ENCODE measurements at places on chromosomes 12 and 14.

DNA sequence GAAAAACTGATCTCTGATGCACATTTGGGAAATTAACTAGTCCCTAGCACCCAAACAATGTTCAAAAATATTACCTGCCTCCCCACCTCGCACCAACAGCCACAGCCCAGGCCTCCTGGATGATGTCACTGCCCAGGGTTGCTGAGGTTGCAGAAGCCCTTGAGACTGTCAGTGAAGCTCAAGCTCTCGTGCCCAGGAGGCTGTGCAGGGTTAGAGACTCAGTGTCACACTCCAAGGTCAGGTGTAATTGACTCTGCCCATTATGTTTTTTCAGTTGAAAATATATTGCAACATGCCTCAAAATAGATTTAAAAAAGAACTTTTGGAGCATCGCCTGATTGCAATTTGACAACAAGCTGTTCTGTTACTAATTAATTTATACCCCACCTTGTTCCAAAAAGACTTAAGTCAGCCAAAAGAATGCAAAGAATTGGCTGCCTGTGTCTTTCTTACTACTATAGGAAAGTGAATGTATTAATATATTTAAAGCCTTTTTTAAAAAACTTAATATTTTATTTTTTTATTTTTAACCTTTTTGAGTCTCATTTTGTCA, 72.3 kb downstream of the CMAS start:
- no peak for DNase-seq

DNA sequence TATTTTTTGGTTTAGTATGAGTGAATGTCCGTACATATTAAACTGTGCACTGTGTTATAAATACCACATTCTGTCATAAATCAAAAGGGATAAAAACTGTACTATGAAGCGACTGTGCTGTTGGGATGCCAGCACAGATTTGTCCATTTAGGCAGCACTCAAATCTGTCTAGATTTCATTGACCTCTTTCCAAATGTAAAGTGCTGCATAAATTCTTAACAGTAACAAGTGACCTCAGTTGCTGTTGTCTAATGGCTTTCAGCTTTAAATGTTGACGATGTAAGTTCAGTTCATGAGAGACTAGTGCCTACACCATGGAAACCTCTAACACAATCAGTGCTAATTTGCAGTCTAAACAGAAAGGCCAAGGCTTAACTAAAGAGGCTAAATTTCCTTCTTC, 531.4 kb upstream of the LMO3 start:
- DNase-seq, result no peak

DNA sequence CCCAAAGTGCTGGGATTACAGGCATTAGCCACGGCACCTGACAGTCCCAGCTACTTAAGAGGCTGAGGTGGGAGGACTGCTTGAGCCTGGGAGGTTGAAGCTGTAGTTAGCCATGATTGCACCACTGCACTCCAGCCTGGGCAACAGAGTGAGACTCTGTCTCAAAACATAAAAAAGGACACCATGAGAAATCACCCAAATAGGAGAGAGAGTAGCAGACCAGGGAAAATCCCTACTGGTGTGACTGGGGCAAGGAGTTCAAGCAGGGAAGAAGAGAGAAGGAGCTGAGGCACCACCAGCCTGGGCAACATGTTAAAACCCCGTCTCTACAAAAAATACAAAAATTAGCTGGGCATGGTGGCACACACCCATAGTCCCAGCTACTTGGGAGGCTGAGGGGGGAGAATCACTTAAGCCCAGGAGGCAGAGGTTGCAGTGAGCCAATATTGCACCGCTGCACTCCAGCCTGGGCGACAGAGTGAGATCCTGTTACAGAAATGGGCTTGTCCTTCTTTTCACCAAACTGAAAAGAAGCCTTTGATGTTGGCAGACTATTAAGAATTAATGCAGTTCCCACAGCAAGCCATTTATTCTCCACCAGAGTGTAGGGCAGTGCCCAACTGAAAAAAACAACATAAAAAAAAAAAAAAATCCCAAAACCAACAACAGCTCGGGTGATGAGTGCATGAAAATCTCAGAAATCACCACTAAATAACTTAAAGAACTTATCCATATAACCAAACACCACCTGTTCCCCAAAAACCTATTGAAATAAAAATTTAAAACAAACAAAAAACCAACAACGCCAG, 4.5 kb upstream of the SRSF9 start:
- DNase-seq, result no peak

- DNase-seq, result no peak
Observed at GRCh38 chr12:108620236-108620879, 13.3 kb downstream of the SELPLG start.

DNA sequence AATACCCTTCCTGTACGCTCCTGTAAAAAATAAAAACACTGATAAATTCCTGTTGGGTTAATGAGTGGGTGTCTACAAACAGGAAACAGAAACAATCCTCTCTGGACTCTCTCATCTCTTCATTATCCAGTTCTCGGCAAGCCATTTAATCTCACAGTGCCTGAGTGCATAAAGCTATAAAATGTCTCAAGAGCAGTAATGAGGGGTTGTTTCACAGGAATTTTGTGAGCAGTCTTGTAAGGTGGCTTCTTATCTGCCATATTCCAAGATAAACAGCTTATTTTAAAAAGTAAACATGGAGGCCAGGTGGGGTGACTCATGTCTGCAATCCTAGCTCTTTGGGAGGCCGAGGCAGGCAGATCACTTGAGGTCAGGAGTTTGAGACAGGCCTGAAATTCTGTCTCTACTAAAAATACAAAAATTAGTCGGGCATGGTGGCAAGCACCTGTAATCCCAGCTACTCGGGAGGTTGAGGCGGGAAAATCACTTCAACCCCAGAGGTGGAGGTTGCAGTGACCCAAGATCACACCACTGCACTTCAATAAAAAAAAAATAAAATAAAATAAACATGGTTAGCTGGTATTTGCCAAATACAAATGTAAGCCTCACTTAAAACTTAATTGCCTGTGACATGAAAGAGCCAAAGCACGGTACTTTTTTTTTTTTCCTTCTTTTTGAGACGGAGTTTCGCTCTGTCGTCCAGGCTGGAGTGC, 54.0 kb downstream of the CLIP1 start:
- no peak for DNase-seq

- no peak for DNase-seq
Observed at GRCh38 chr14:80005561-80005960, 205.7 kb downstream of the DIO2 start.

DNA sequence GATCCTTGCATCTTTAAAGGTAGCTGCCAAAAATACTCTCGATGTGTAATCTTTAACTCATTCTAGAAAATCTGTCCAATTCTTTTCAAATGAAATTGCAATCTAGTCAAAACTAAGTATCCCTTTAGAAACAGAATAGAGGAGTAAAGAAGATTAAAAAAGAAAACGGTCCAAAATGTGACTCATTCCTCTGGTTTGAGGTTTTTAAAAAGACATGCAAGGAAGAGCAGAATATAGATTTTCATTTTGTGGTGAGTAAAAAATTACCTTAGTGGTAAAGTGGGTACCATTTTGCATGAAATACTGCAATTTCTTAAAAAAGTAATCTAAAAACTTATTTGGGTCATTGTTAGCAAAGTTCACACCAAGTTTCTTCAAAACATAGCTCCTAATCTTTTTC, 108.4 kb downstream of the BRMS1L start:
- DNase-seq, result no peak

DNA sequence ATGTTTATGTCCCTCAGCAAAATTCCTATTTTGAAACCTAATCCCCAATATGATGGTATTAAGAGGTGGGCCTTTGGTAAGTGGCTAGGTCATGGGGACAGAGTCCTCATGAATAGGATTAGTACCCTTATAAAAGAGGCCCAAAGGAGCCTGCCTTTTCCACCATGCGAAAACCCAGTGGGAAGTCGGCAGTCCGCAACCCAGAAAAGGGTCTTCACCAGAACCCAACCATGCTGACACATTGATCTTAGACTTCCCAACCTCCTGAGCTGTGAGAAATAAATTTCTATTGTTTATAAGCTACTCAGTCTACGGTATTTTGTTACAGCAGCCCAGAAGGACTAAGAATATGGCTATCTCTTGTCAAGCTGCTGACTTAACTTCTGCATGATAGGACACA, 66.5 kb downstream of the COCH start:
- DNase-seq, result no peak

DNA sequence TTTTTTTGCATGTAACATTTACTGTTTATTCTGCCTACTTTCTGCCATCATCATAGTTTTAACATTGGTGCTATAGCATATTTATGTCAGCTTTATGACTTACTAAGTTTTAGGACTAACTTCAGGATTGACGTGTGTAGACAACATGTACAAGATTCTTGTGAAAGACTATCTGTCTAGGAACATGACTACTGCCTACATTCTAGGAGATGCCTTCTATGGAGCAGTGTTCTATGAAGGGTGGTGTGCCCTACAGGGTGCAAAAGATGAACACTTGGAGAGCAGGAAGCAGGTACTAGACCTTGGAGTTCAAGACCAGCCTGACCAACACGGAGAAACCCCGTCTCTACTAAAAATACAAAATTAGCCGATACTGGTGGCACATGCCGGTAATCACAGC, 118.6 kb downstream of the FGD4 start:
- no peak for DNase-seq

DNA sequence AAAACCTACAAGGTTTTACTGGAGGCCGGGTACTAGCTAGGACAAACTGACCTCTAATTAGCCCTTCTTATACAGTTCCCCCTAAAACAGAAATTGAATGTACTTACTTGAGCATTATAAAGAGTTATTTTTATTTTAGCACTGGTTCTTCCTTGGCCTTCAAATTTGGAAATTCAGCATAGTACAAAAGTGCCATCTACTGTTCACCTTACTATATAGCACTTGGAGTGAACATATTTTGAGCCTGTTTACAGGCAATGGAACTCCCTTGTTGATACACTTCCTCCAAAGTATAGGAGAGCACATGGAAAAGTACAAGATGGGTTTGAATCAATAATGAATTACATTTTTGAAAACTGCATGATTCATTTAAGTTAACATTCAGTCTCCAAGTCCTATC, 3.9 kb upstream of the POC1B start:
- DNase-seq, result no peak

DNA sequence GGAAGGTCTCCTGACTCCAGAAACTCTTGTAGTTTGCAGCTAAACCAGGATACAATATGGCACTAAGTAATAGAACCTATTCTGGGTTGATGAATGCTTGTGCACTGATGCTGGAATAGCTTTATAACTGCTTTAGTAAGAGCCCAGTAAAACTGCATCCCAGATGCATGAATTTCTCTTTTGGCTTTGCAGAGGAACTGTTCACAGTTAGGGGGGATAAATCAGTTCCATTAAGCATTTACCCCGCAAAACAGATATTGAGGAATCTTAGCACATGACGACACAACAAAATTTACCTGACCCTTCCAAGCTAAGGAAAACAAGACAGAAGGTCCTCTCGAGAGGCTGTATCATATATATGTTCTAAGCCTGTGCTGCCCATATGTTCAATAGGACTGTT, 457.4 kb downstream of the FOXG1 start:
- DNase-seq, result no peak

DNA sequence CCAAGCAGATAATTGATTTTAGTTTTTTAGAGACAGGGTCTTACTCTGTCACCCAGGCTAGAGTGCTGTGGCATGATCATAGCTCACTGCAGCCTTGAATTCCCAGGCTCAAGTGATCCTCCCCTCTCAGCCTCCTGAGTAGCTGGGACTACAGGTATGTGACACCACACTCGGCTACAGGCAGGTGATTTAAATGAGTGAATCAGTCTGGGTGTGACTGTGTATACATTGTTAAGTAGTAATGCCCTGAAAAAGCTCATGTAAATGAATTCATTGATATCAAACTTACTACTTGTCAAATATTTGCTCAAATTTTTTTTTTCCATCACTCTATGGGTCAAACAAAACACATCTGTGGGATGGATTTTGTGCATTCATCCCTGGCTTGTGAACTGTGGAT, 6.3 kb upstream of the USP44 start:
- DNase-seq, result no peak

GRCh38 chr14:77324816-77325745, 4.2 kb downstream of the GSTZ1 start:
- no peak for DNase-seq

GRCh38 chr12:87870493-87871460, 158.4 kb downstream of the C12orf50 start:
- no peak for DNase-seq

DNA sequence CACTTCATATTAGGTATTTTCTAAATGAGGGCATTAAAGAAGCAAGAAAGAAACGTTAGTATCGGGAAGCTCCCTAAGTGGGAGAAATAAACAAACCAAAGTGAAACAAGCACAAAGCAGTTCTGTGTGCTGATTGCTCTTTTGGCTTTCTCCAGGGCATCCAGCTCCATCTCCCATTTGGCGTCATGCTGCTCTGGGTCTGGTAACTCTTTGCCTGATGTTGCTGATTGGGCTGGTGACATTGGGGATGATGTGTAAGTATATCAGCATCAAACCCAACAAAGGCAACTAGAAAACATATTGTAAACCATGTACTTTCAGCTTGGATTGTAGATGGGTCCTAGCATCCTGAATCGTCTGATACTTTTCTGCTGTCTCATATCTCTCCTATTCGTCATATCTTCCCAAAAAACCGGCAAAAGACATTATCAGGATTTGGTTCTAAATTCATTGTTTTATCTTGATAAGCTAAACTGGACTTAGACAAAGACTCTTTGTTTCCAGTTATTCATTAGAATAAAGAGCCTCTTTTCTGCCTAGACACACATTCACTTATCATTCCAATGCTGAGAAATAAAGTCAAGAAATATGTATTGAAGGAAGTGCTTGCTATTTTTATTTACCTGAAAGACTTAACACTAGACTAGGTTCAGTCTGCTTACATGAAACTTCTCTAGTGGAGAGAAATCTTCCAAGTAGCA, 2.4 kb downstream of the CLEC12B start:
- no peak for DNase-seq

DNA sequence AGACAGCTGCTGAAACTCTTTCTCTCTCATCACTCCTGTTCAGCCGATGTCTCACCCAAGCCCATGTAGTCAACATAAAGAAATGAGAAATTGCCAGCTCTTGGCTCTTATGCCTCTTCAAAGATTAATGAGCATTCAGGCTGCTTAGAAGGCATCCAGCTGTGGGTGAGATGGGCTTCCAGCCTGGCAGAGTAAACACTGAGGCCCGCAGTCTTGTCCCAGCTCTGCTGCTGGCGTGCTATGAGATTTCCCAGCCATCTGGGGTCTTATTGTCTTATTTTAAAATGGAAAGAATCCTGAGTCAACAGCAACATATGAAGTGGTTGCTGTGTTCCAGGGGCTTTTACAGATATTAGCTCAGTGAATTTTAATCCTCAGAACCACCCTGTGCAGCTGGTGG, 12.6 kb downstream of the RXYLT1 start:
- DNase-seq, result no peak

DNA sequence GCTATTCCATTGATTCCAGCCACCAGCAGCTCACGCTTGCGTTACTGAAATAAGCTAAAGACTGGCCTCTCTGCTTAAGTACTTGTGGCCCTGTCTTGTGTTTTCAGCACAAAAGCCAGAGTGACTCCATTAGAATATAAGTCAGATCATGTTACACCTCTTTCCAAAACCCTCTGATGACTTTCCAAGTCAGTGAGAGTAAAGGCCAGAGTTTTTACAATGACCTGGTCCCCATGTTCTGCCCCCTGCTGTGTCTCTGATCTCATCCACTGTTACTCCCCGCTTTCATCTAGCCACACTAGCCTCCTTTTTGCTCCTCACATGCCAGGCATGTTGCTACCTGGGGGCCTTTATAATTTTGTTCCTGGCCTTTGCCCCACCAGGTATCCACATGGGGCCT, 6.9 kb upstream of the CKAP4 start:
- DNase-seq, result no peak
